ENCODE measurements at places on chromosomes 4 and X. TPM values are rescaled to one million over a fixed set of nuclear protein-coding genes. Genes with fewer than 3 reads are reported as not detected.

- DNase-seq = no peak
Measured at GRCh38 chr4:123696687-123697086, 300.1 kb downstream of the SPRY1 start.

DNA sequence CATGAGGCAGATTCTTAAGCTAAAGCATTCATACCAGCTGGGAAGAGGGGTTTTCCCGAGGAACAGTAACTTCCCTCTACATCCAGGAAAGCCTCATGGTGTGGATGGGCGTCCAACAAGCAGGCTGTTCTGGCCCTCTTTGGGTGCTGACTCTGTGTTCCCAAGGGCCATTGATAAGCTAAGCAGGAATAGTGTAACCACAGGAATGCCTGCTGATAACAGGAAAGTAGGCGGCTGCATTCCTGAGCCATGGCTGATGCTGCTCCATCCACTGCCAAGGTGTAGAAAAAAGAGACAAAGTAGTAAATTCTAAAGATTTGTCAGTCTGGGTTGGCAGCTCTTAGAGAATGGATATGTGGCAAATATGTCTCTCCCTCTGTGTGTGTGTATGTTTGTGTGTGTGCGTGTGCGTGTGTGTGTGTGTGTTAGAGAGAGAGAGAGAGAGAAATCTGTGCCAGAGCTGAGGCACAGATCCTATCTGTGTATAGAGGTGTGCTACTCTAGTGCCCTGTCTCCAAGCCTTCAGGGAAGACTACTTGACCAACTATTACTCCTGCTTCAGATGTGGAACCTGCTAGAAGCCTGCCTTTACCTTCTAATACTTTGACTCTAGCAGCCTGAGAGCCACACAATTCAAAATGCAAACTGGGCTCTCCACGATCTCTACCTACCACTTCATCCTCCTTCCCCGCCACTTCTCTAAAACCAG lies 353.1 kb upstream of the NR3C2 start:
- DNase-seq = no peak

DNA sequence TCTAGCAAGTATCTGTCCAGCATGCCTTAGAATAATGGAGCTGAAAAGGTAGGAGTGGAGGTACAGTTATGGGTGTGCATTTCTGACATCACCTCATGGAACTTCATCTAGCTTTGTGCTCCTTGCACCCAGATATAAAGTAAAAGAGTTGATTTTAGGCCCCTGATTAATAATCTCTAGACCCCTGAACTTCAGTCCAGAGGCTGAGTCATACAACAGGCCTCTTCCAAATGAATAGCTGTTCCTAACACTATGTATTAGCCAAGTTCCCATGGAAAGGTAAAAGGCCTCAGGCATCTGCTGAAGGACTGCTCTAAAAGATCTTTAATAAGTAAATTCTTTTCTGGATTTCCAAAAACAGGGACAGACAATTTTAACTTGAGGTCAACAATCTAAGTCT lies 16.2 kb downstream of the TBC1D9 start:
- no peak for DNase-seq

DNA sequence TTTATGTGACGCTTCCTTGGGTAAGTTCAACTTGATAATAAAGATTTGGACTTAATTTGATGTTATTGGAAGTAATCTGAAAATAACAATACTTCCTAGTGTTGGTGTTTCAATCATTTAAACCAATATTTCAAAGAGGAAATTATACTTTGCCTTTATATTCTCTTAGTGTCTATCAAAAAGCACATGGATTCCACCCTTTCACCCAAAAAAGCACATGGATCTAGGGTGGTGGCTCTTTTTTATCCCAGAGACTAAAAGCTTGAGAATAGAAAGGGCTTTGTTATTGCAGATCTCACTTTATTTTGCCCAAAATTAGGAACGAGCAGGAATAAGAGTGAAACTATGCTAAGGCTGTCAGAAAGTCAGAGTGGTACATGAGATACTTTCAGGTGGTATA lies 75.1 kb upstream of the RASGEF1B start:
- no peak for DNase-seq

- DNase-seq = no peak
Measured at GRCh38 chrX:1874416-1874815, 259.6 kb downstream of the ASMT start.

GRCh38 chr4:96677499-96677898 lies 837.6 kb downstream of the PDHA2 start:
- DNase-seq = no peak

DNA sequence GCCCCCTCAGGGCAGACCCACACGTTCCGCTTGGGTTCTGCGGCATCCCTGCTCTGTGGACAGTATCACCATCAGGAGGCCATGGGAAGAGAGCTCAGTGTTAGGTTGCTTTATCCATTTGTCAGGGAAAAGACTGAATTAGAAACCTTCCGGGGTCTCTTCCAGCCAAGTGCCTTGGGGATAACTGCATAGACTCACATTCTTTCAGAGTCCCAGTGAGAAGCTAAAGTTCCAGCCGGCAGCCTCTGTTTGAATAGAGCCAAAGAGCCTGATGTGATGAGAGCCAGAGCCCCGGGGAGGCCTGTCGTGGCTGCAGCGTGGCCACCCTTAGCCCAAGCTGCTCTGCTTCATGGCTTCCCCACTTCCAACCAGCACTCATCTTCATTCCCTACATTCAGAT lies 85.2 kb downstream of the FHDC1 start:
- no peak for DNase-seq

GRCh38 chrX:143319526-143319925 lies 197.7 kb downstream of the SPANXN3 start:
- DNase-seq = no peak

DNA sequence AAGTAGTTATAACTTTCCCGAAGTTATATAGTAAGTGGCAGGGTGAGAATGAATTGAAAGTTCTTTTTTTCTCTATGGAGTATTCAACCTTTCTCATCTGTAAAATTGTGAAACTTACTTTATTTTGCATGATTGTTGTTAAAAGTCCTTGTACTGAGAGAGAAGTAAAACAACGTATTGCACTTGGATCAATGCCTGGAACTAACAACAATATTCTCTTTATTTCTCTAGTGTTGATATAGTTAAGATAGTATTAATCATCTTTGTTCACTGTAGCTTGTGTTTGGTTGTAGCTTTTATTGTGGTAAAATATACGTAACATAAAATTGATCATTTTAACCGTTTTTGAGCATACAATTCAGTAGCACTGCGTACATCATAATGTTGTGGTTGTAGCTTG lies 48.7 kb downstream of the STIM2 start:
- DNase-seq = no peak

DNA sequence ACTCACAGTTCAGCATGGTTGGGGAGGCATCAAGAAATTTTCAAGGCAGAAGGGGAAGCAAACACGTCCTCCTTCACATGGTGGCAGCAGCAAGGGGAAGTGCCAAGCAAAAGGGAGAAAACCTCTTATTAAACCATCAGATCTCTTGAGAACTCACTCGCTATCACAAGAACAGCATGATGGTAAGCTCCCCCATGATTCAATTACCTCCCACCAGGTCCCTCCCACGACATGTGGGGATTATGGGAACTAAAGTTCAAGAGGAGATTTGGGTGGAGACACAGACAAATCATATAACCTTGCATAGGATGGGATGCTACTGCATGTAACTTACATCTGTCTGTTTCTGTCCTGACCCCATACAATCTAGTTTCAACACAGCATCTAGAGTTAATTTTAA lies 511.8 kb upstream of the ARX start:
- DNase-seq = no peak

DNA sequence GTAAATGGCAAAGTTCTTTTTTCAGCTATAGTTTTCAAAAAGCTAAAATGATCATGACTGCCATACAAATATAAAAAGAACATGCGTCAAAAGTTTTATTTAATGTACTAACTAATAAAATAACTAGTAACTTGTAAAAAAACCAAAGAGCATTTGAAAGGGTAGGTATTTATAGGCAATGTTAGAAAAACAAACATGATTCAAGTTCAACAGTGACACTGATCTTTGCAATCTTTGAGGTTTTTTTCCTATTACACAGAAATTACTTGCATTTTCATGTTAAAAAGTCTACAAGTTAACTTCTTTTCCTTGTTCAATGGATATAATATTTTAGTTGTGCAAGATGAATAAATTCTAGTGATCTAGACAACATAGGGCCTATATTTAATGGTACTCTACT lies 72.3 kb upstream of the GRID2 start:
- DNase-seq = no peak

DNA sequence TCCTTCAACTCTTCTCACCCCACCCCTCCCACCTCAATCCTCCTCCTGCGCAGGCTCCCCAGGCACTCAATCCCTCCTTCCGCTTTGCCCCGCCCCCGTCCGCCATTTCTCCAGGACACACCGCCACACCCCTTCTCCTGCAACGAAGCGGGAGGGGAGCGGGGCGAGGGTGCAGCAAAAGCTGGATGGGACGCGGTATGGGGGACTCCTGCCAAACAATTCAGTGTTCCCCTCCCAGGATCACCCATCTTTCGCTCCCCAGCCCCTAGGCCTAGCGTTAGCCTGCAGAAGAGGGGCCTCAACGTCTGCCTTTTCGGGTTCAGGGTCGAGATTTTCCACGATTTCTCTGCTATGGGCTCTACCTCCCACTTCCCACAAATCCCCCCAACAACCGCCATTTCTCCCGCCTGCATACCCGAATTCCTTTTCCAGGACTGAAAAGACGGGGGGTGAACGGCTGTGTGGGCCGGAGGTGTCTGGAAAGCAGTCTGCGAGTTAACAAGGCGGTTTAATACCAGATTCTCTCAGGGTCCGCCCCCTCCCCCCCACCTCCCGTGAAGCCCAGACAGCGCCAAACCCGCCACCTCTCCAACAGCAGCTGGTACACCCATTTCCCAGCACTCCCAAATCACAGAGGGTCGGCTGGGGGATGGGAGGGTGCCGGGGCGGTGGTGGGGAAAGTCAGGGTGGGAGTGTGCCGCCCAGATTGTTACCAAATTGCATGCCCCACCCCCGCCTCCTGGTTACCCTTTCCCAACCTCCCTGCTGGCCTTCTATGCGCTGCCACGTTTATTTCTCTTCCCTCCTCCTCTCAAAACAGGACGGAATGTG lies 774 bp downstream of the ARMCX2 start:
- peak; percentile 79 for DNase-seq

GRCh38 chr4:186013419-186014186 lies 55.4 kb upstream of the TLR3 start:
- DNase-seq = no peak

- DNase-seq = no peak
Measured at GRCh38 chr4:163693776-163694175, 199.3 kb downstream of the TMA16 start.

GRCh38 chrX:41558531-41558930 lies 111.4 kb downstream of the NYX start:
- DNase-seq = no peak

GRCh38 chr4:16993956-16994840 lies 95.8 kb upstream of the LDB2 start:
- no peak for DNase-seq

- DNase-seq = no peak
Measured at GRCh38 chr4:27217261-27217769, 356.7 kb downstream of the STIM2 start.

GRCh38 chr4:74583757-74584156 lies 138.8 kb downstream of the AREG start:
- DNase-seq = no peak

DNA sequence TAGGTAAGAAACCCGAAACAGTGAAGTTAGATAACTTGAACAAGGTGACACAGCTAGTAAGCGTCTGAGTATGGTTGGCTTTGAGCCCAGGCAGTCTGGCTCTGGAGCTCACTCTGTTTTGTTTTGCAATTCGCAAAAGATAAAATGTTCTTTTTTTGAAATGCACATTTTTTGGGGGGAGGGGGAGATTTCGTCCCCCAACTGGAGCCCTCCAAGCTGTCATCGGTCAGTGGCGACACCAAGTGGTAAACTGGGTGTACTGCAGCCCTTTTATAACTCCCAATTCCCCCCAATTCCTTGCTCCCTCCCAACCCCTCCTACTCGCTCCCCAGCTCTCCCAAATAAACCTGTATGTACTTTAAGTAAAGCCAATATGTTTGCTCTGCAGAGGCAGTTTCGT lies 2.8 kb upstream of the CLCN5 start:
- peak; percentile 52 for DNase-seq

The PDK3 gene
- total RNA-seq = 22.7 TPM

The ASB9 gene
- 2.0 TPM for total RNA-seq

The ZNF732 gene
- total RNA-seq = 0.44 TPM

The IL21 gene
- not detected for total RNA-seq

The ZNF595 gene
- total RNA-seq = 33.8 TPM

The TEC gene
- 3.4 TPM for total RNA-seq

The SMARCAD1 gene
- total RNA-seq = 39.7 TPM
